ENCODE measurements at places on chromosomes 1 and 21. TPM values are rescaled to one million over a fixed set of nuclear protein-coding genes. Genes with fewer than 3 reads are reported as not detected.

DNA sequence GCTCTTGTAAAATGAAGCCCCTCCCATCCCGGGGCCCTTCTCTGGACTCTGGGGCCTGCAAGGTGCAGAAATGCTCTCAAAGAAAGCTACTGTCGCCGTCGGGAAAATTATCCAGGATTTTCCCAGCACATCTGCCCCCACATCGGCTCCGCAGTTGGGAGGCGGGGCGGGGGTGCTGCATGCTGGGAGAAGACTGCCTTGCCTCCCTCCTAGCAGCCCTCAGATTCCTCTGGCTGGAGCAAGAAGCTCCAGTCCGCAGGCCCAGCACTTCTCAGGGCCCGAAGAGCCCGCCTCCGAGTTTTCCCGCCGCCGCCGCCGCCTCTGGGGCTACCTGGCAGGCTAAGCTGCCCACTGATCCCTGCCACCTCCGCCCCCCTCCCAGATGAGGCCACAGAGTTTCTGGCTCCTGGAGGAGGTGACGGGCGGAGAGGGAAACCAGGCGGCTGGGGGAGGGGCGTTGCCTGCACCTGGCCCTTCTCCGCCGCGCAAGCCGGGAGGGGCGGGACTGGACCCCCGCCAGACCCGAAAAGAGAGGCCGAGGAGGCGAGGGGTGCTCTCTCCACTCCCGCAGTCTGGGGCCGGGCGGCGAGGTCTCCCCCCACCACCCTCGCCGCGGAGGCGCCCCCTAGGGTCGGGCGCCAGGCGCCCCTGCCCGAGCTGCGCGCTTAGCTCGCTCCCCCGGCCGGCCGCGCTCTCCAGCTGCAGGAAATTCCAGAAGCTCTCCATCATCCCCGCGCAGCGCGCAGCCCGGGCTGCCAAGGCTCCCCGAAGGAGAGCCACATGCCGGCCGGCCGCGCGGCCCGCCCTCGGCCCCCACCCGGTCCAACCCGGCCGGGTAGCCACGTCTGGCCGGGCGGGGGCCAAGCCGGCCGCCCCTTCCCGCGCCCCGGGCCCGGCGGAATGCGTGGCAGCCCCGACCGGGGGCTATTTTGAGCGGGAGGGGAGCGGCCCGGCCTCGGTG lies 28.8 kb downstream of the AHDC1 start:
- H3K36me3 ChIP-seq, result no peaks in the 10 kb centered on the region
- peak; percentile 86 for DNase-seq
- H3K27ac ChIP-seq, result peak overlapping the region; percentile 71
- H3K4me3 ChIP-seq, result peak overlapping the region; percentile 63
- H3K27me3 ChIP-seq, result no peaks in the 10 kb centered on the region
- H3K4me1 ChIP-seq, result peaks cover 56% of the 10 kb centered on the region

DNA sequence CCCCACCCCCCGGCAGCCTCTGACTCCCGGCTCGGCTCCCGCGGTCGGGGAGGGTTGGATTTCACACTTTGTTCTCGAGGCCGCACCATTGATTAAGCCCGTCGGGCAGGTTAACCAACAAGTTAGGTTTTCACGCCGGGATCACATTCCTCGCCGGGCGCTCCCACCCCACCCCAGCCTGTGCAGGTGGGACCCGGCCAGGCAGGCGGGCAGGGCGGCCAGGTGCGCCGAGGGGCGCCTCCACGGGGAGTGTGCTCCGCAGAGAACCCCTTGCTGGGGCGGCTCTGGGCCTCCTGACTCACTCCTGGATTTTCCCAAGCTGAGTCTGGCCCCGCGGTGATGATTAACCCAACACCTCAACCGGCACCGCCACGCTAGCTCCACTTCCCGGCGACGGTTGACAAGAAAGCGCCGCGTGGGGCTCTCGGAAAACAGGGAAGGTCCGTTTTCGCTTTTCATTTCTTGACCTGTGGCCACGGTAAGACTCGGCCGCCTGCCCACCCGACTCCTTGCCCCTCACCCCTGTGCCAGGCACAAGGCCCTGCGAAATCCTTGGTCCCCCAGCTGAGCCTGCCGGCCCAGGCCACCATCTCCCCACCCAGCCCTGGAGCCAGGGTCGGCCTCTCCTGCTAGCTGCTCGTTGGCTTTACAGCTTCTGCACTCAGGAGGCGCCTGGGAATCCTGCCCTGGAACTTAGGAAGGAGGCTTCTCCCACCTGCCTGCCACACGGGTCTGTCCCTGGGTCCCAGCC lies 8.8 kb upstream of the TTLL10 start:
- H3K36me3 ChIP-seq, result no peaks in the 10 kb centered on the region
- peak; percentile 61 for DNase-seq
- H3K4me3 ChIP-seq, result no peak overlapping the region
- H3K27me3 ChIP-seq, result peaks cover 7% of the 10 kb centered on the region
- H3K27ac ChIP-seq, result no peak overlapping the region

SLC16A1 gene
- total RNA-seq, result 381 TPM

GRCh38 chr1:7319196-7319595 lies 451.9 kb upstream of the VAMP3 start:
- DNase-seq, result no peak
- H3K4me3 ChIP-seq, result no peak overlapping the region
- no peak overlapping the region for H3K27ac ChIP-seq
- H3K27me3 ChIP-seq, result no peaks in the 10 kb centered on the region

CGN gene
- total RNA-seq, result 68.7 TPM

GRCh38 chr1:118621839-118622238 lies 366.3 kb downstream of the TBX15 start:
- no peaks in the 10 kb centered on the region for H3K4me1 ChIP-seq
- DNase-seq, result no peak
- H3K36me3 ChIP-seq, result no peaks in the 10 kb centered on the region
- no peaks in the 10 kb centered on the region for H3K27me3 ChIP-seq
- no peak overlapping the region for H3K27ac ChIP-seq

DNA sequence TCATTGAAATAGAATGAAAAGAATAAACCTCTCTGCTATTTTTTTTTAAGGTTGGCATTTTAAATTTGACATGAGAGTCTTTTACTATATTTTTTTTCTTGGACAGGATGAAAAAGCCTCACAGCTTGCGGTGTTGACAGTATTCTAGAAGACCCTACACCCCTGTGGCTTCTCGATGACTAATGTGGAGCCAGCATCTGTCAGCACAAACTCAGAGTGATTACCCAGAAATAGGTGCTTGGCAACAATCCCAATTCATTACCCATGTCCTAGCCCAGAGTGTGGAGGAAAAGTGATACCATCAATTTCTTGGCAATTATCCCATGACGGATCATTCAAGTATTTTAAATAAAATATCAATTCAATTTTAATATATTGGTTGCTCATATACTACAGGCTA lies 186.8 kb upstream of the MAP1LC3C start:
- H3K27me3 ChIP-seq, result no peaks in the 10 kb centered on the region
- H3K36me3 ChIP-seq, result no peaks in the 10 kb centered on the region
- DNase-seq, result no peak
- no peak overlapping the region for H3K4me3 ChIP-seq
- H3K4me1 ChIP-seq, result peaks cover 18% of the 10 kb centered on the region

GRCh38 chr1:162025541-162025940 lies 1.9 kb upstream of the OLFML2B start:
- no peaks in the 10 kb centered on the region for H3K36me3 ChIP-seq
- DNase-seq, result no peak
- H3K27me3 ChIP-seq, result peaks cover 65% of the 10 kb centered on the region
- peaks cover 30% of the 10 kb centered on the region for H3K4me1 ChIP-seq
- no peak overlapping the region for H3K4me3 ChIP-seq
- H3K27ac ChIP-seq, result no peak overlapping the region

DNA sequence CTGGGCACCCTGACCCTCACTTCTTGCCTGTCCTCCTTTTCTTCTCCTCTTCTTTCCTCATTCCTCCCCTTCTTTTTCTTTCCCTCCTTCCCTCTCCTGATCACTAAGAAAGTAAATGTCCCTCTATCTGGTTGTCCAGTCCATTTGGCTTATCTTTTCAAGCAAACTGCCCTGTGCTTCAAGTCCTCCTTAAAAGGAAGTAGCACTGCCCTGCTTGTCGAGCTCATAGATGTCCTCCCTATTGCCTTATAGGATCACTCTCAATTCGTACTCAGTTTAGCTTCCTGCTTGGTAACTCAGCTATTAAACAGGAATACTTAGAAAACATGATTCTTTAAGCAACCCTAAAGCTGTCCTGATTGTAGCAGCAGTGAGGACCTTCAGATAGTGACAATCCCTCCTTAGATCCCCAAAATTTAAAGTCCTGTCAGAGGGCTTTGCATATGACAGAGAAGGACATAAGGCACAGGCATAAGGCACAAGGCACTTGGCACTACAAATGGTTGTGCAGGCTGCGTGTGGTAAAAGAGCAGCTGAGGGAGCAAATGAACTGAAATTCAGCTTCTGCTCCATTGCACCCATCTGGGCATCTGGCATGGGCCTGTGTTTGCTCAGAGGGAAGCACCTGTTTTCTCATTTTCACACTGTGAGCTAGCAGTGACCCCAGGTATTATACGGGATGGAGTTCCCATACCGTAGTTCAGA lies 26.1 kb upstream of the SLAMF6 start:
- no peaks in the 10 kb centered on the region for H3K36me3 ChIP-seq
- H3K4me1 ChIP-seq, result 0 out of 2 replicates have a peak, but pooled peaks cover 4% of the 10 kb centered on the region
- H3K27ac ChIP-seq, result no peak overlapping the region
- H3K27me3 ChIP-seq, result peaks cover 3% of the 10 kb centered on the region
- H3K4me3 ChIP-seq, result no peak overlapping the region
- no peak for DNase-seq

- no peak overlapping the region for H3K4me3 ChIP-seq
- no peaks in the 10 kb centered on the region for H3K27me3 ChIP-seq
- peaks cover 19% of the 10 kb centered on the region for H3K36me3 ChIP-seq
- peaks cover 3% of the 10 kb centered on the region for H3K4me1 ChIP-seq
- H3K27ac ChIP-seq, result no peak overlapping the region
Measured at GRCh38 chr21:45986316-45987051, 4.9 kb downstream of the COL6A1 start.

- H3K27ac ChIP-seq, result no peak overlapping the region
- H3K4me1 ChIP-seq, result peaks cover 22% of the 10 kb centered on the region
- H3K4me3 ChIP-seq, result no peak overlapping the region
- no peaks in the 10 kb centered on the region for H3K36me3 ChIP-seq
Measured at GRCh38 chr21:37837381-37837780, 78.9 kb downstream of the KCNJ6 start.

- H3K4me1 ChIP-seq, result peaks cover 44% of the 10 kb centered on the region
- H3K27ac ChIP-seq, result peak overlapping the region; percentile 96
- no peak for DNase-seq
Measured at GRCh38 chr1:173478094-173478674, 1.0 kb downstream of the PRDX6 start.

FPGT gene
- total RNA-seq, result 3.9 TPM

SH2D2A gene
- total RNA-seq, result 6.9 TPM

- H3K4me1 ChIP-seq, result peaks cover 25% of the 10 kb centered on the region
- H3K27ac ChIP-seq, result no peak overlapping the region
- H3K4me3 ChIP-seq, result no peak overlapping the region
- H3K36me3 ChIP-seq, result peaks cover 40% of the 10 kb centered on the region
- DNase-seq, result no peak
- H3K27me3 ChIP-seq, result no peaks in the 10 kb centered on the region
Measured at GRCh38 chr1:64686828-64687724, 57.8 kb upstream of the RAVER2 start.

BARHL2 gene
- not detected for total RNA-seq

SPRR1B gene
- total RNA-seq, result not detected

- no peaks in the 10 kb centered on the region for H3K4me1 ChIP-seq
- no peaks in the 10 kb centered on the region for H3K27me3 ChIP-seq
- H3K4me3 ChIP-seq, result no peak overlapping the region
- no peaks in the 10 kb centered on the region for H3K36me3 ChIP-seq
- no peak overlapping the region for H3K27ac ChIP-seq
- DNase-seq, result no peak
Measured at GRCh38 chr1:172320733-172321132, 99.8 kb upstream of the C1orf105 start.

TADA1 gene
- total RNA-seq, result 18.8 TPM

C1orf105 gene
- total RNA-seq, result not detected

PRR9 gene
- total RNA-seq, result not detected

MARK1 gene
- total RNA-seq, result 18.6 TPM

LRRIQ3 gene
- total RNA-seq, result 0.46 TPM

RAB4A gene
- total RNA-seq, result 80.0 TPM

DNA sequence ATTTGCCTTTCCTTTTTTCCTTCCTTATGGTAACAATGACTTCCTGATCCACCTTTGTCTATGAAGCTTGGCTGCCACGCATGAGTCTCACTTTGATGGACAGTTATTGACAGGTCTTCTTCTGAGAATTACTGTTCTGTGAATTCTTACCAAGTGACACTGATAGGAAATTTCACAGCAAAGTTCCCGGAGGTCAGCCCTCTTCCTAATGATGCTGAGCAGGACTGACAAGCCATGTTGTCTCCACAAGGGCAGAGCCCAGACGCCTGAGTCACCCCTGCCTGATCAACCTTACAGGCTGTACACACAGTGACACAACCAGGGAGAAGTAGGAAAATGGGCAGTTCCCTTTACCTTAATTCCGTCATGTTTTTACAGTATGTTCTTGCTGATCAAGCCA lies 44.2 kb downstream of the ZC3H11B start:
- no peaks in the 10 kb centered on the region for H3K27me3 ChIP-seq
- no peak overlapping the region for H3K4me3 ChIP-seq
- DNase-seq, result no peak
- H3K36me3 ChIP-seq, result no peaks in the 10 kb centered on the region
- H3K27ac ChIP-seq, result no peak overlapping the region

GRCh38 chr1:43426221-43426620 lies 27.5 kb downstream of the HYI start:
- peaks cover 24% of the 10 kb centered on the region for H3K36me3 ChIP-seq
- no peak for DNase-seq
- H3K4me3 ChIP-seq, result no peak overlapping the region
- H3K27me3 ChIP-seq, result no peaks in the 10 kb centered on the region
- H3K27ac ChIP-seq, result no peak overlapping the region

DNA sequence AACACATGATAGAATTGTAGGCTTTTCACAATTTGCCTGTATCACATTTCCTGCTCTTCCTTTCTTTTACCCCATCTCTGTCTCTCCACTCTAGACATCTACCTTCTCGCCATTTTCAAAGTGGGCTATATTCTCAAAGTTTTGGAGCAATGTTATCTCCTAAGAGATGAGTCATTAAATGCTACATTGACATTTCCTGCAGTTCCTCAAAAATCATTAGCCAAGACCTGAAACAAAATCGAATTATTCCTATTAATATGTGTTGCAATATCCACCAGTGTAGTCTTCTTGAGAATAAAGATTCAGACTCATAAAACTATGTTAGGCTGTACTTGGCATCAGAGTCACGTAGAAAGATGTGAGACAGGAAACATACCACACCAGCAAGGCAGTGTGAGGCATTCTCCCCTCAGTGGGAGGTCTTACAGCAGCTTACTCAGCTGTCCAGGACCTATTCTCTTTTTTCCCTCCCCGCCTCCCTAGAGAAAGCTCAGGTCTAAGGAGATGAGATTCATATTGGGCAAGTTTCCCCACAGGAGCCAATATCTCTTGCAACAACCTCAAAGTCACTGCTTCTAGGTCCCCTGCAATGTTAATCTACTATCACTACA lies 38.8 kb downstream of the FRRS1 start:
- H3K4me1 ChIP-seq, result peaks cover 25% of the 10 kb centered on the region
- no peak for DNase-seq
- no peaks in the 10 kb centered on the region for H3K36me3 ChIP-seq
- no peaks in the 10 kb centered on the region for H3K27me3 ChIP-seq
- H3K27ac ChIP-seq, result no peak overlapping the region
